ENCODE measurements at places on chromosomes 13 and 19. TPM values are rescaled to one million over a fixed set of nuclear protein-coding genes. Genes with fewer than 3 reads are reported as not detected.
A peak's percentile ranks its signal among the peaks of the same experiment; 100 is the strongest.

DNA sequence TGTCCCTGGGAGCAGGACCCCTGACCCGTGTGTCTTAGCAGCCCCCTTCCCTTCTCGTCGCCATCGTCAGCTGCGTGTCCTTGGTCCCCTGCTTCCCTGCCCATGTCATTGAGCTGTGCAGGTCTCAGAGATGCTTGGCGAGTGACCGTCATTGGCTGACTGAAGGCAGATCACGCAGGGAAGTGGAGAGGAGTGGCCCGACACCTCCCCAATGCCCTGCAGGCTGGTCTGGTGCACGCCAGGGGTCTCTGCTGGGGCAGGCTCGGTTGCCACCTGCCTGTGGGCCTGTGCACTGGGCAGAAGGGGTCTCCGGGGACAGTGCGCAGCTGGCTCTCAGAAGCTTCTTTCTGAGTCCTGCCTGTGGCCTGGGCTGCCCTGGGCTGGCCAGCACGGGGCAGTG is 6.2 kb downstream of the GNA11 start:
- H3K4me1 ChIP-seq, result peaks cover 46% of the 10 kb centered on the region
- H3K27ac ChIP-seq, result no peak overlapping the region
- H3K27me3 ChIP-seq, result peaks cover 27% of the 10 kb centered on the region
- H3K36me3 ChIP-seq, result no peaks in the 10 kb centered on the region
- DNase-seq, result peak; percentile 47

GRCh38 chr13:113413178-113413897 is 40.0 kb downstream of the ADPRHL1 start:
- H3K27ac ChIP-seq, result no peak overlapping the region
- no peaks in the 10 kb centered on the region for H3K36me3 ChIP-seq
- no peak overlapping the region for H3K4me3 ChIP-seq
- peaks cover 40% of the 10 kb centered on the region for H3K27me3 ChIP-seq

DNA sequence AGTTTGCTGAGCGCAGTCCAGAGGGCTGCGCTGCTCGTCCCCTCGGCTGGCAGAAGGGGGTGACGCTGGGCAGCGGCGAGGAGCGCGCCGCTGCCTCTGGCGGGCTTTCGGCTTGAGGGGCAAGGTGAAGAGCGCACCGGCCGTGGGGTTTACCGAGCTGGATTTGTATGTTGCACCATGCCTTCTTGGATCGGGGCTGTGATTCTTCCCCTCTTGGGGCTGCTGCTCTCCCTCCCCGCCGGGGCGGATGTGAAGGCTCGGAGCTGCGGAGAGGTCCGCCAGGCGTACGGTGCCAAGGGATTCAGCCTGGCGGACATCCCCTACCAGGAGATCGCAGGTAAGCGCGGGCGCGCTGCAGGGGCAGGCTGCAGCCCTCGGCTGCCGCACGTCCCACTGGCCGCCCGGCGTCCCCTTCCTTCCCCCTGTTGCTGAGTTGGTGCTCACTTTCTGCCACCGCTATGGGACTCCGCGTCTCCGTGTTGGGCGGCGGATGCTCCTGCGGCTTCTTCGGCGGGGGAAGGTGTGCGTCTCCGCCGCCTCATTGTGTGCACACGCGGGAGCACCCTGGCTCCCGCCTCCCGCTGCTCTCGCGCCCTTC is 772 bp downstream of the GPC6 start:
- no peaks in the 10 kb centered on the region for H3K4me1 ChIP-seq
- no peaks in the 10 kb centered on the region for H3K36me3 ChIP-seq
- H3K27me3 ChIP-seq, result peaks cover 43% of the 10 kb centered on the region
- peak overlapping the region; percentile 34 for H3K4me3 ChIP-seq

Gene WASF3
- total RNA-seq, result 10.9 TPM

- no peaks in the 10 kb centered on the region for H3K36me3 ChIP-seq
- H3K4me3 ChIP-seq, result no peak overlapping the region
- no peaks in the 10 kb centered on the region for H3K27me3 ChIP-seq
- no peak for DNase-seq
- H3K4me1 ChIP-seq, result no peaks in the 10 kb centered on the region
These were observed 193.1 kb downstream of the ZNF486 start for GRCh38 chr19:20359933-20360720.

DNA sequence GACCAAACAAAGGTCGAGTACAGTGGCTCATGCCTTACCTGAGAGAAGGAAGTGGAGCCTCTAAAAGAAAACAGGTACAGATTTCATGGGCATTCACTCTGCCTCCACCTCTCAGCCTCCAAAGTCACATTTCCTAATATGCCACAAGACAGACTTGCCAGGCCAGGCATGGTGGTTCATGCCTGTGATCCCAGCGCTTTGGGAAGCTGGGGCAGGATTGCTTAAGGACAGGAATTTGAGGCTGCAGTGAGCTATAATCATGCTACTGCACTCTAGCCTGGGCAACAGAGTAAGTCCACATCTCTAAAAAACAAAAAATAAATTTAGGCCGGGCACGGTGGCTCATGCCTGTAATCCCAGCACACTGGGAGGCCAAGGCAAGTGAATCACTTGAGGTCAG is 10.9 kb upstream of the DNMT1 start:
- no peaks in the 10 kb centered on the region for H3K27me3 ChIP-seq
- no peak for DNase-seq
- H3K4me3 ChIP-seq, result no peak overlapping the region
- H3K4me1 ChIP-seq, result peaks cover 3% of the 10 kb centered on the region
- no peaks in the 10 kb centered on the region for H3K36me3 ChIP-seq

Gene PRSS57
- not detected for total RNA-seq

DNA sequence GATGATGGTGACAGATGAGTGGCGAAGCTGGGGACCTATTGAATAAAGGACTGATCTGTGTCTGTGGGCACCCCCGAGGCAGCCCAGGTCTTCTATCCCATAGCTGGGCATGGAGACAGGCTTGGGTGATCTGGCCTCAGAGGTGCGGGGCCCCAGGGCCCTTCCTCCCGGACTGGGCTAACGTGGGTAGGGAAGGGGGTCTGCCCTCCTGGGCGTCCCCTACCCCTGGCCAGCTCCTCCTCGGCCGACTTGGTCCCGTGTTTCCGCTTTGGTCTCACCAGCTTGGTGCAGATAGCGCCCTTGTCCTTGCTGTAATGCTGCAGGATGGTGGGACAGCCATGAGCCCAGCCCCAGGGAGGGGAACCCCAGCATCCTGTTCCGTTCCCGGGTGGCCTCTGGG is 3.3 kb downstream of the MATK start:
- no peaks in the 10 kb centered on the region for H3K36me3 ChIP-seq
- H3K4me3 ChIP-seq, result no peak overlapping the region
- H3K4me1 ChIP-seq, result peaks cover 18% of the 10 kb centered on the region
- H3K27me3 ChIP-seq, result peaks cover 12% of the 10 kb centered on the region

GRCh38 chr19:53813996-53814395 is 10.1 kb downstream of the NLRP12 start:
- peaks cover 59% of the 10 kb centered on the region for H3K36me3 ChIP-seq
- H3K27me3 ChIP-seq, result no peaks in the 10 kb centered on the region
- H3K4me1 ChIP-seq, result no peaks in the 10 kb centered on the region
- no peak overlapping the region for H3K4me3 ChIP-seq
- DNase-seq, result no peak

Gene PPP1R37
- total RNA-seq, result 29.8 TPM

- H3K4me3 ChIP-seq, result no peak overlapping the region
- H3K4me1 ChIP-seq, result peaks cover 88% of the 10 kb centered on the region
- H3K36me3 ChIP-seq, result peaks cover 7% of the 10 kb centered on the region
- no peak overlapping the region for H3K27ac ChIP-seq
These were observed 22.4 kb downstream of the RANBP3 start for GRCh38 chr19:5955636-5955935.

GRCh38 chr19:28501976-28502375 is 711.0 kb downstream of the UQCRFS1 start:
- no peaks in the 10 kb centered on the region for H3K27me3 ChIP-seq

DNA sequence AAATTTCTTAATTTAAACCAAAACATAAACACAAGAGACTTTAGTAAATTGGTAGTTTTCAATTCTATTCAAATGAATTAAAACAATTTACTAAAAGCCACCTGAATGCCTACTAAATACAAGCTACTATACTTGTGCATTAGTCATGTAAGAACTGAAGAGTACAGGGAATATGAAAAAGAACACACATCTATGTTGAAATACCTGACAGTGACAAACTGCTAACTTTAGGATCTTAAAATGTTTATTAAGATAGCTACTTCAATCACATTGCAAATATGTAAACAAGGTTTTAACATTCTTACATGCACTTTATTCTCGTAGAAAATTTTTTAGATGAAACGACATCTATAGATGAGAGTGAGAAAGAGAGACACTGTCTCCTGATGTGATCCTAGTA is 4.1 kb downstream of the SPRYD7 start:
- no peak overlapping the region for H3K4me3 ChIP-seq
- H3K4me1 ChIP-seq, result no peaks in the 10 kb centered on the region
- DNase-seq, result no peak
- no peaks in the 10 kb centered on the region for H3K36me3 ChIP-seq
- H3K27me3 ChIP-seq, result no peaks in the 10 kb centered on the region
- no peak overlapping the region for H3K27ac ChIP-seq
